Suprapubic skin (tissue), 4 donors: ENCODE measurements at places on chromosomes 13 and 19.

DNA sequence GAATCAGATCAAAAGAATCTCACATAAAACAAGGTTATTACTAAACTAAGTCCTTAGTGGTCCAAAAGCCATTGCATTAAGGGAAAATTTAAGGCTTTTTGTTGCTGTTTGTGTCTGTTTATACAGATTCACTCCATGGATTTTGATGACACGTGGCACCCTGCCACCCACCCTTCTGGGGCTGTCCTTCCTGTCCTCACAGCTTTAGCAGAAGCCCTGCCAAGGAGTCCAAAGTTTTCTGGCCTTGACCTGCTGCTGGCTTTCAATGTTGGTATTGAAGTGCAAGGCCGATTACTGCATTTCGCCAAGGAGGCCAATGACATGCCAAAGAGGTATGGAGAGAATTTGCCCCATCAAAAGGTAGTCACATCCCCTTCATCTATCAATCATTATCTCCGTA is 6.9 kb downstream of the ACOD1 start:
- no peak for DNase-seq

- DNase-seq: no peak
These were observed 33.0 kb downstream of the UGGT2 start for GRCh38 chr13:96020155-96020575.

DNA sequence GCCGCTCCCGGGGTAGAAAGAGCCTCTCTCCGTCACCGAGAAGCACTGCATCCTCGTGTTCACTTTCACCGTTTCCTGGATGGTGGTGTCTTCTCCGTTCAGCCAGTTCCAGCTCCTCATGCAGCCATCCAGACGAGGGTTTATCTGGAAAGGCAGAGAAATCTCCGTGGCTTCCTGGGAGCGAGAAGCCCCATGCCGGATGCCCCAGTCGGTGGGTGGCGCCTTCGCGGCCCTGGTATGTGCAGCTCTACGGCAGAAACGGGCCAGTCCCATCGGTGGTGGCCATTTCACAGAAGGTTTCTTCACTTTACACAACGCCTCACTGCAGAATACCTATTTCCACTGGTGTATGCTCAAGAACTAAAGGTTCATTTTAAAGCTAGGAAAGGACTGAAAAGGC is 36.9 kb downstream of the GAS6 start:
- DNase-seq: no peak

DNA sequence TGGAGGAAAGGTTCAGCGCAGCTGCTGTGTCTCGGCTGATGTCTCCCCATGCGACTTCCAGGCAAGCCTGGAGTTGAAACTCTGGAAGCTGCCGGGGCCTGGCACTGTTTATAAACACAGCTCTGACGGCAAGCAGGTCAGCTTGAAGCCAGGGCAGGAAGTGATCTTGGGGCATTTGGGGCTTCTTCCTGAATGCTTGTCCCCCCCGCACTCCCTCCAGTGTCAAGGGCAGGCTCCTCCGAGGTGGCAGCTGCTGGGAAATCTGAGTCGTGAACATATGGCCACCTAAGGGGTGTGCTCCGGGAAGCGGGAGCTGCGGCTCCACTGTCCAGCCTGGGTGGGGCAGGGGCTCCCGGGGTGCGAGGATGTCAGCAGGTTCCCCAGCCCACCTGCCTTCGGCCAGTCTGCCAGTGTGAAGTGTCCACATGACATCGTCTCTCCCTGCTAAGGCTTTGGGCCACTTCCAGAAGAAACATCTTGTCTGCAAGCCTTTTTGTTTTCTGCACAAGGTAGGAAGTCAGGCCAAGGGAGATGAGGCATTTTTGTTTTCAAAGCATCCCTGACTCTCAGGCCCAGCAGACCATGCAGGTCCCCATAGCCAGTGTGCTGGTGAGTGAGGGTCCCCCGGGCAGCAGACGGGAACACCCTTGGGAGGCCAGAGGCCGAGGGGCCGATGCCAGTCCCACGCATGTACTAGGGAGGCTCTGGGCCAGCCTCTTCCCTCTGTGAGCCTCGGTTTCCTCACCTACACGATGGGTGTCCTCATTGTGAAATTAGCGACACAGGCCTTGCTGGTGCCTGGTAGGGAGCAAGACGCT is 2.7 kb downstream of the PIAS4 start:
- no peak for DNase-seq

DNA sequence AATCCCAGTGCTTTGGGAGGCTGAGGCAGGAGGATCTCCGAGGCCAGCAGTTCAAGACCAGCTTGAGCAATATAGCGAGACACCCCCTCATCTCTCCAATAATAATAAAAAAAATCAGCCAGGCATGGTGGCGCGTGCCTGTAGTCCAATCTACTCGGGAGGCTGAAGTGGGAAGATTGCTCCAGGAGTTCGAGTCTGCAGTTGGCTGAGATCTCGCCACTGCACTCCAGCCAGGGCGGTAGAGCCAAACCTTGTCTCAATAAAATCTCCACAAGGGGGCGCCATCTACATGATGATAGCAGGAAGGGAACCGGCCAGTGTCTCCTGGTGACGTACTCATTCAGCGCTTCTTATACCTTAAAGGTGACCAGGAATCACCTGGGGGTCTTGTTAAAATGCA is 13.6 kb upstream of the C5AR1 start:
- DNase-seq: peak; percentile 88

DNA sequence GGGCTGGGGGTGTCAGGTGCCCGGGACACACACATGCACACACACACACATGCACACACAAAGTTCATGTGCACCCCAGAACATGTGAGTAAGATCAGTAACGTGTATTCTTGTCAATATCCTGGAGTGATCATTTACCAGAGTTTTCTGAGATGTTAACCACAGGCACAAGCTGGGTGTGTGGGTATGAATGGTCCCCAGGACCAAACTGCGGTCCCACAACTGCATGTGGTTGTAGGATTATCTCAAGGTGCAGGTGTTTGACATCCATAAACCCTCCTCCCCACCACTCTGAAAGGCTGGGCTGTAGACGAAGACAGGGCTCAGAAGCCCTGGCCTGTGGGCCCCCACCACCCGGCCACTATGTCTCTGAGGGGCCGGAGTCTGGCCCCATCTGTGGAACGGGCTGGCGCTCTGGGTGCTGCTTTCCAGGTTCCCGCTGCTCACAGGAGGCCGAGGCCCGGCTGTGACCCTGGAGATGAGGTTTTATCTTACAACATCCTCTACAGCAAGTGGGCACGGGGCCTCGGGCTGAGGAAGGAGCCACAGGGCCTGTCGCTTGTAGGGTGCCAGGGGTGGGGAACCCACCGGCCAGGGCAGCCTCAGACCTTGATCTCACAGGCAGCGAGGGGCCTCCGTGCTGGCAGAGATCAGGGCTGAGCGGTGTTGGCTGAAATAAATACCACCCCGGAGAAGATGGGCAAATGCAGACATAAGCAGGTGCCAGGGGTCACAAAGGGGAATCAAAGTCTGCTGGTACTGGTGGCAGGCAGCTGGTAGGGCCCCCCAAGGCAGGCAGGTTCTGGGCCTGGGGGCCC is 4.3 kb downstream of the F2RL3 start:
- DNase-seq: no peak

DNA sequence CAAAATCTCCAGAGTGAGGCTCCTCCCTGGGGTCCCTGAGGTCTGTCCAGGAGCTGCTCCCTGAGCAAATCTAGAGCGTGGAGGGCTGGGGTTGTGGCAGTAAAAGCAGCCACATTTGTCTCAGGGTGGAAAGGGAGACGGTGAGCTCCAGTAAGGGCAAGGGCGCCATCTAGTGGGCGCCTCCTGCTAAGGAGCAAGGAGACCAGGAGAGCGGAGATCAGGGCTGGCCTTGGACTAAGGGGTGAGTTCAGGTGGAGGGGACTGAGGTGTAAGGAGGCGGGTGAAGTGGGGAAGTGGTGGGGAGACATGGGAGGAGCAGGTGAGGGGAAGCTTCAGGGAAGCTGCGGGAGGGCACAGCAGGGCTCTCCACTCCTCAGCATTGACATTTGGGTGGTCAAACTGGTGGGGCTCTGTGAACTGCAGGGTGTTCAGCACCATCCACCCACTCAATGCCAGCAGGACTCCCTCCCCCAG is 5.3 kb upstream of the CEACAM21 start:
- no peak for DNase-seq

DNA sequence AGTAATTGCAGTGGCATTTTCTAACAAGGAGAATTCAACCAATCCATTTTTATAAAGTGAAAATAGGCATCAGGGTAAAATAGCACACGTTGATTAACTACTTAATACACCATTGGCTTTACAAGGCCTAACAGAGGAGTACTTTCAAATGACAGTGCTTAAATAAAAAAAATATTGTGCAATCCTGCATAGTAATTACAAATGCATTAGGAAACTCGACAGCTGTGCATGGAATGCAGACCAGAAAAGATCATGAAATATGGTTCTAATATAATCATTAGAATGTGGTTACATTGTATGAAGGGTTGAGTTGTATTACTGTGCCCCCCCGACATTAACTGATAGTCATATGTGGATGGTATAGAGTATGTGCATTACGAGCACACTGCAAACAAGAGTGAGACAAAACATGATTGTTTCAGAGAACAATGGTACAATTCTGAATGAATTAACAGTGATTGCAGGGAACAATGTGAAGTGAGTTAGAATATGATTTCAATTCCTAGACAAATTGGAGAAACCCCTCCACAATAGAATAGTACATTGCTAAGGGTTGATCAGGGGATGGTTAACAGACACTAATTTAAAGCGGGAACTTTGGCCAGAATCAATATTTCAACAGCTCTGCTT is 270.6 kb downstream of the GPC5 start:
- DNase-seq: no peak

DNA sequence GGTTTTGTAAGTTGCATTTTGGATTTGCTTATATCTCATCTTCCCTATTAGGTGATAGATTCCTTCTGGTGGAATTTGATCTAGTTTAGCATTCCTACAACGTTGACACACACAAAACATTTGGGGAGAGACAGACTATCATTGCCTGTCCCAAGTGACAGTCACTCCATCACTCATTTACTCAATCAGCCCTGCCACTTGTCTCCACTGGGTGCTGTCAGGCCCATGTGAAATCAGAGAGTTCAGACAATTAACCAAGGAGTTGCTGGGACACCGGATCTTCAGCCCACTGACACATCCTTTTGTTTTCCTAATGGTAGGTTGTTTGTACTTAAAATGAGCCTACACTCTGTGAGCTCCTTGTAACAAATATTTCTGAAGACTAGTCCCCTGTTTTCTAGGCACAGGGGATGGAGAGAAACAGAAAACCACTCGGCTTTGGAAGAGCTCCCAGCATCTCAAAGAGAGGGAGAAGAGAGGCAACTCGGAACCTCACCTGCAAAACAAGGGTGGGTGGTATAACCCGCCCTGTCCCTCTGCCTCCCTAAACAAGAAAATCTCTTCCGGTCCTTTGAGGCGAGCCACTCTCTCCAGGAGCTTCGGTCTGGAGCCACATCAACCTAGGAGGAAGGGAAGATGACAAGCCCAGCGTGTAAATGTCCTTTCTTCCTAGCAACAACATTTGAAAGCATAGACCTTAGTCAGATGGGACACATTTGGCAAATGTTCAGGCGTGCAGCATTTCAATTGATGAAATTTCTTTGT is 440.9 kb upstream of the KLF12 start:
- DNase-seq: no peak

GRCh38 chr19:28694812-28695211 is 518.1 kb downstream of the UQCRFS1 start:
- no peak for DNase-seq

DNA sequence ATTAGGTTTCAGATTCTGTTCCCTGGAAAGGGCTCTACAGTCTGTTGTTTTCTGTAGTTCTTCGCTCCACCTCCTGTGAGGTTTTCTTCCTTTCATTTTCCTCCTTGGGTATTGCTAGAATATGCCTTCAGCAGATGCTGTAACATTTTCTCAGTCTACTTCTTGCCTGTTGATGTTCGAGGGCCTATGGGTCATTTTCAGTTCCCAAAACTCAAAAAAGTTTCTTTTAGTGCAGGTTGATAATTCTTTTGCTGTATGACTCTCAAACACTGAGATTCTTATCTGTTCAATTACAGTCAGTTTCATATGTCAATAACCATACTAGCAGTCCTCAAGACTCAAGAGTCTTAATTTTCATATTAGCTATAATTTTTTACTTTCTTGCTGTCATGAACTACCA is 268.3 kb downstream of the RFC3 start:
- DNase-seq: no peak

DNA sequence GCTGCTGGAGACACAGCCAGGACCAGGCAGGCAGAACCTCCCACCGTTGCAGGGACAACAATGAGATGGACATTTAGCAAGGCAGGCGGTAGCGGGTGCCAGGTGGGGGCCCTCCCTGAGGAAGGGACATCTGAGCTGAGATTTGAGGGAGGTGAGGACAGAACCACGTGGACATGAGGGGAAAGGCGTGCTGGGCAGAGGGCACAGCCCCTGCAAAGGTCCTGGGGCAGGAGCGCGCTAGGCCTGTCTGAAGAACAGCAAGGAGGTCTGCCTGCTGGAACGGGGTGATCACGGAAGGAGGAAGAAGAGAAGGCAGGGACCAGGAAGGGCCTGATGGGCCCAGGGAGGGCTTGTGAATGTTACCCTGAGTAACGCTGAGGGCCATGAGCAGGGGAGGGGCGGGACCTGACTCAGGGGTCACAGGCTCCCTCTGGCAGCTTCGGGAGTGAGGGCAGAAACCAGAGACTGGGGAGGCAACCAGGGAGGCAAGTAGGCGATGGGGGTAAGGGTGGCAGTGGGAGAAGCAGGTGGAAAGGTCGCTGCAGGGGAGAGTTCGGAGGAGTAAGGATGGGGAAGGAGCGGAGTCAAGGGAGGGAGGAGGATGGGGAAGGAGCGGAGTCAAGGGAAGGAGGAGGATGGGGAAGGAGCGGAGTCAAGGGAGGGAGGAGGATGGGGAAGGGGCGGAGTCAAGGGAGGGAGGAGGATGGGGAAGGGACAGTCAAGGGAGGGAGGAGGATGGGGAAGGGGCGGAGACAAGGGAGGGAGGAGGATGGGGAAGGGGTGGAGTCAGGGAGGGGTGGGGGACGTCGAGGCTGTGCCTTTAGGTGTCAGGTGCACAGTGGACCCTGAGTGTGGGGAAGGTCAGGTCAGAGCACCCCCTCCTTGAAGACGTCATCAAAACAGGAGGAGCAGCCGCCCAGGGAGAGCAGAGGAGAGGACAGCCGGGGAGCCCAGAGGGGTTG is 15.7 kb upstream of the B3GNT3 start:
- DNase-seq: no peak

DNA sequence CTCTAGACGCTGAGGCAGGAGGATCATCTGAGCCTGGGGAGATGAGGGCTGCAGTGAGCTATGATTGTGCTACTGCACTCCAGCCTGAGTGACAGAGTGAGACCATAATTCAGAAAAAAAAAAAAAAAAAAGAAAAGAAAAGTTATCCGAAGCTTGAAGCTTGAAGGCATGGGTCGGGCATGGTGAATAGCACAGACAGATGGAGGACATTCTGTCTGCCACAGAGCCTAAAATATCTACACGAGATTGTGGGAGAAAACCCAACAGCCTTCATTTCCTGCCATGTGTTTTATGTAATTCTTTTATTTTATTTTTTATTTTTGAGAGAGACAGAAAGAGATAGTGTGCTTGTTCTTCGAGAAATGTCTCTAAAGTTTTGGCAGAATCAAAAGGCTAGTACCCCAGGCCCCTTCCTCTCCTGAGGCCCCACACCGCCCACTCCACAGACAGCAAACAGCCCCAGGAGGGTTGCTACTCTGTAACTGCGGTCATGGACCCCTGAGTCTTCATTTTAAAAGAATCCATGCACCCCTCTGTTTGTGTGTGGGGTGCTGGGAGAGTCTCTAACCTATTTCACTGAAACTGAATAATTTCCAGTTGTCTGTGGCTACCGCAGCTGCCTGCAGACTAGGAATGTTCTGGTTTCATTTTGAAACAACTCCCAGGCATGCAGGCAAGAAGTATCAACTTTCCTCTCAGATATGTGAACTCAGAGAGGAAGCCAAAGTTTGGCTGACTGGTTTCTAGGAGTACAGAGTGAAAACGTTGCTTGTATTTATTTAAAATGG is 38.4 kb upstream of the RCBTB2 start:
- DNase-seq: no peak

GRCh38 chr13:49786401-49787008 is 6.0 kb downstream of the KPNA3 start:
- no peak for DNase-seq
